CD14-positive monocyte (primary cell): ENCODE measurements at places on chromosomes 16 and 17.

DNA sequence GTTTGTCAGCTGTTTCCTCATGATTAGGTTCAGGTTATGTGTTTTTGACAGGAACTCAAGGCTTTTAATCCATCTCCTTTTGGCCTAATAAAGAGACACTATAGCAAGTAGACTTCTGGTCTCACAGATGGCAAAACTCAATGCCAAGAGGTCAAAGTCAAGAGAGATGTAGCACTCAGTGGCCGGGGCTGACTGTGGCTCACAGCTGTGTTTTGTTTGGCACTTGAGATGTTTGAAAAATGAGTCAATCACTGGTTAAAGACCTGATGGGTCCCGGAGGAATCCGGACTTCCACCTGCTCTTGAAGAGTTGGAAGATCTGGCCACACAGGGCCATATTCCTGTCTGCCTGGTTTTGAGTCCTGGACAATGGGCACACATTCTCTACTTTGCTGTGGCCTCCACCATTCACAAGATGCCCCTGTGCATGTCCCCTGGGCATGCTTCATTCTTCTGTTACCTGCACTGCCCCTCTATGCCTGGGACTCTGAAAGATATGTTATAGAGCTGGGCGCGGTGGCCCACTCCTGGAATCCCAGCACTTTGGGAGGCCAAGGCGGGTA, 210.3 kb downstream of the SNX29 start:
- DNase-seq, result no peak

DNA sequence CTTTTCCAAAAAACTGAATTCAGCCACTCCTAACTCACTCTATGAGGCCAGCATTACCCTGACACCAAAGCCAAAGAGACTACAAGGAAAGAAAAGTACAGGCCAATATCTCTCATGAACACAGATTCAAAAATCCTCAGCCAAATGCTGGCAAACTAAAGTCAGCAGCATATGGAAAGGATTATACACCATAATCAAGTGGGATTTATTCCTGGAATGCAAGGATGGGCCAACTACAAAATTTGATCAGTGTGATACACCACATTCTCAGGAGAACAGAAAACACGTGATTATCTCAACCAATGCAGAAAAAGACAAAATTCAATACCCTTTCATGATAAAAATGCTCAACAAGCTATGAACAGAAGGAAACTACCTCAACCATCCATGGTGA, 7.7 kb upstream of the AATK start:
- DNase-seq, result no peak

- DNase-seq, result no peak
These were observed 205.2 kb upstream of the NLRP1 start for GRCh38 chr17:5789528-5789927.

GRCh38 chr16:87382023-87382785, 1.4 kb downstream of the FBXO31 start:
- no peak for DNase-seq

DNA sequence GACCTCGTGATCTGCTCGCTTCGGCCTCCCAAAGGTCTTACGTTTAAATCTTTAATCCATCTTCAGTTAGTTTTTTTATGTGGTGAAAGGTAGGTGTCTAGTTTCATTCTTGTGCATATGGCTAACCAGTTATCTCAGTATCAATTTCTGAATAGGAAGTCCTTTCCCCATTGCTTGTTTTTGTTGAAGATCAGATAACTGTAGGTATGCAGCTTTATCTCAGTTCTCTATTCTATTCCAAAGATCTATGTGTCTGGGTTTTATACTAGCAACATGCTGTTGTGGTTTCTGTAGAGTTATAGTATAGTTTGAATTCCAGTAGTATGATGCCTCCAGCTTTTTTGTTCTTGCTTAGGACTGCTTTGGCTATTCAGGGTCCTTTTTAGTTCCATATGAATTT, 65.2 kb downstream of the TNFRSF13B start:
- DNase-seq, result no peak

DNA sequence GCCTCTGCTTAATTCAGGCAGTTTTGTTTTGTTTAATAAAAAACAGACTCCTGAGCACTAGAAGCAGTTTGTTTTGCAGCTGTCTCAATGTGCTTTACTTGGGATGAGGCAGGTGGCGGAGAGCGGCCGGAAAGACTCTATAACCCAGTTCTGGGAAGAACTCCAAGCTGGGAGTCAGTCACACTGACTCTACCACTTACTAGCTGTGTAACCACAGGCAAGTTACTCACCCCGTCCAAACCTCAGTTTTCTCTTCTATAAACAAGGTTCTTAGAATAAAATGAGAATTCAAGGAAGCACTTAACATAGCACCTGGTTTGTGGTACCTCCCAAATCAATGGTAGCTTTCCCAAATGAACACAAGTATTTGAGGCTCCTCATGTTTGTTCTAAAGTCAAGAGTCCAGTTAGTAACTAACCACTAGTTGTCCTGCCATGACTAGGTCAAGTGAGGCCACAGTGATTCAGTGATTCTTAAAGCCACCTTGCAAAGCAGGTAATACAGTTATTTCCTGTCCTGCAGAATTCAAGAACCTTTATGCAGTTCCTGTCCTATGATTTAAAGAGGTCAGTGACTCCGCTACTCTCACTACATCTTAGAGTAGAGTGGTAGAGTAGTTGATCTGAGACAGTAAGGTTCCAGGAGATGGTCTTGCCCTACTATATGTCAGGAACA, 2.7 kb downstream of the TXNDC17 start:
- no peak for DNase-seq

DNA sequence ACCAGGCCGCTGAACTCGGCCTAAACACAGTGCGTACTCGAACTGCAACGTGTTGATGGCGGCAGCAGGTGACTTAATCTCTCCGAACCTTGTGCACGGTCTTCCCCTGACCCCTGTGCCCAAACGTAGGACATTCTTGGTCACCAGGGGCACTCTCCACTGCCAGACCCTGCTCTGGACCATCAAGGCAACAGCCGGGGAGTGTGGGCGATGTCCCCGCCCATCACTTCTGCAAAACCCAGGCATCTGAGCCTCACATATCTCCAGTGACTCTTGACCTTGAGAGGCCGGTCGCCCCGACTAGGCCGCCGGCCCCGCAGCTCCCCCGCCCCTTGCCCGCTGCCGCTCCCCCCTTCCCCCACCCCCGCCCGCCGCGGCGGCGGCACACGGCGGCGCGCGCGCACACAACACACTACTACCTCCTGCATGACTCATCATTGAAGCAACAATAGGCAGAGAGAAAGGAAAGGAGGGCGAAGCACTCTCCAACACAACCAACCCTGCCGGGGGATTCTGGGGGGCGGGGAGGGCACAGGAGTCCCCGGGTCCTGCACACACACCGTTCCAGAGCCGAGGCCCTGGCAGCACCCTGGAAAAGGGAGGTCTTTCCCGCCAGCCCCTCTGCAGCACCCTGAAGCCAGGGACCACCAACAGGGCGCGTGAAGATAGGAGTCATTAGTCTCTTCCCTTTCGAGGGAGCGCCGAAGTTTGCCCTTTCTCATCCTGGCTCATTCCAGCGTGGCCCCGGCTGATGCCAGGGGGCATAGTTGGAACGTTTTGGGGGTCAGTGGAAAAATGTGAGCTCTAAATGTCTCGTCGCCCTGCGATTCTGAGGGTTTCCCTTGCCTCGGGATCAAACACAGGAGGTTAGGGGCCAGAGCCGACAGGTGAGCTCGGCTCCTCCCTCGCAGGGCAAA, 1.9 kb downstream of the MNT start:
- DNase-seq, result peak; percentile 81

DNA sequence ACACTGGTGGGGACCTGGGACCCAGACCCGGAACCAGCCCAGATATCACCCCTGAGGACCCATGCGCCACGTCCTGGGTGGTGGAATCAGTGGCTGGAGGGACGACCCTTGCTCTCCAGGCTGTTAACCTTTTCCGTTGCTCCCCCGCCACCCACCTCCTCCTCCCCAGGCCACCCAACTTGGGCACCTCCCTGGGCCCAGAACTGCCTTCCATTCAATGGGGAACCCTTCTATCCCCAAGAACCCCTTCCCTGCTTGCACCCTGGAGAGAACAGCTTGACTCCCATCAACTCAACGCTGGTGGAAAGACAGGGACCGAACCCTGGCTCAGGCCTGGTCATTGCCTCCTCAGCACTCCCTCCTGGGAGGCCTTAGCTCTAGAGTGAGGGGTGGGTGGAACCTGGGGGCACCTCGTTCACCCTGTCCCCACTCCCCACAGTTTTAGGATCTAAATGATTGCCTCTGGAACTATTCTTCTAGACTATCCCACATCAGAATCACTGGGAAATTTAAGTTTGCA, 5.7 kb upstream of the IL32 start:
- no peak for DNase-seq

DNA sequence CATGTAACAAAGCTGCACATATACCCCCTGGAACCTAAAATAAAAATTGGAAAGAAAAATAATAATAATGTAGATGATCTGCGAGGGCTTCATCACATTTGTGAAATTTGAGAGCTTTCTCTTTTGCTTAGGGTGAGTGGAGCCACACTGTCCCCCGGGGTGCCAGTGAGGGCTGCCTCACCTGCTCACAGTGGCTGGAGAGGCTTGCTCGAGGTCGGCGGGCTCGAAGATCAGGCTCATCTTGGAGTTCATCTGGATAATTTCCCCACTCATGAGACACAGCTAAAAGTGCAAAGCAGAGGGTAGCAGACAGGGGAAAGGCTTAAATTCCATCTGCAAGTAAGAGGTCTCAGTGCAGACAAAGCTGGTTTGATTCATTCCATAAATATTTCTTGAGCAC, 123.8 kb downstream of the DNAH3 start:
- DNase-seq, result no peak

DNA sequence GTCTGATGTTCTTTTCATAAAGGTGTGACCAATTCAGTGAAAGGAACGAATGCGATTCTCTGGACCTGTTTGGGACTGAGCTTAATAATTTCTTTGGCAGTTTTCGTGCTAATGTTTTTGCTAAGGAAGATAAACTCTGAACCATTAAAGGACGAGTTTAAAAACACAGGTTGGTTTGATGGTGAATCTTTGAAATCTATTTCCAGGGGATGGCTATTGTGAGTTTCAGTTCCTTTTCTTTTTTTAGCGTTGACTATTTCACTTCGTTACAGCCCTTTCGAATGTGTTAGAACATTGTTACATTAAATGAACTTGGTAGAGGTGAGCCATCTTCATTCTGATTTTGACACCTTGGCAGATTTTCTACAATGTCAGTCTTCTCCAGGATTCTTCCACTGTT, 1.2 kb downstream of the TNFRSF17 start:
- DNase-seq, result no peak

DNA sequence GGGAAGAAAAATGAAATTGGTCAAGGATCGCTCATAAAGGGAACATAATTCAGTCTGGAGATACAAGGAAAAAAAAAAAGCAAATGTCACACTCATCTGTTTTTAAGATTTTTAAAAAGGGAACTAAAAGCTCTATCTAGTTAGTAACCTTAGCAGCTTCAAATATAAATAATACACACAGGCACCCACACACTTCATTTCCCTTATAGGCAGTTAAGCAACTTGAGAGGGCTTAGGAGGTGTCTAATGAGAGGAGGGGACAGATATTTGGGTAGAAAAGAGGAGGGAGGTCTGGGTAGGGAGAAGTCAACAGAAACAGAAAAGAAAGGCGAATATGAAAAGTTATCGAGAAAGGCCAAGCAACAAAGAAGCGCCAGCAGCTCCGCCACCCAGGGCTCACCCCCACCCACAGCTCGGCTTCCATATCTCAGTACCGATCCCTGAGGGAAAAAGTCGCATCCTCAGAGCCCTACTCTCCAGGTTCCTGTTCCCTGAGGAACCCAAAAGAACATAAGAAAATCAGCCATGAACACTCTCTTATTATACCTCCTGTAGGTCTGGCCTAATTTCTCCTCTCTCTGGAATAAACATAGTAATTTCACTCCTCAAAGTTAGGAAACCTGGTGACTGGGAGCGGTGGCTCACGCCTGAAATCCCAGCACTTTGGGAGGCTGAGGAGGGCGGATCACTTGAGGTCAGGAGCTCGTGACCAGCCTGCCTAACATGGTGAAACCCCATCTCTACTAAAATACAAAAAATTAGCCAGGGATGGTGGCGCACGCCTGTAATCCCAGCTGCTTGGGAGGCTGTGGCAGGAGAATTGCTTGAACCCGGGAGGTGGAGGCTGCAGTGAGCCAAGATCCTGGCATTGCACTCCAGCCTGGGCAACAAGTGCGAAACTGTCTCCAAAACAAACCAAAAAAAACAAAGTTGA, 69.6 kb upstream of the RCVRN start:
- peak; percentile 42 for DNase-seq

GRCh38 chr16:11556945-11557720, 29.6 kb downstream of the LITAF start:
- DNase-seq, result no peak

DNA sequence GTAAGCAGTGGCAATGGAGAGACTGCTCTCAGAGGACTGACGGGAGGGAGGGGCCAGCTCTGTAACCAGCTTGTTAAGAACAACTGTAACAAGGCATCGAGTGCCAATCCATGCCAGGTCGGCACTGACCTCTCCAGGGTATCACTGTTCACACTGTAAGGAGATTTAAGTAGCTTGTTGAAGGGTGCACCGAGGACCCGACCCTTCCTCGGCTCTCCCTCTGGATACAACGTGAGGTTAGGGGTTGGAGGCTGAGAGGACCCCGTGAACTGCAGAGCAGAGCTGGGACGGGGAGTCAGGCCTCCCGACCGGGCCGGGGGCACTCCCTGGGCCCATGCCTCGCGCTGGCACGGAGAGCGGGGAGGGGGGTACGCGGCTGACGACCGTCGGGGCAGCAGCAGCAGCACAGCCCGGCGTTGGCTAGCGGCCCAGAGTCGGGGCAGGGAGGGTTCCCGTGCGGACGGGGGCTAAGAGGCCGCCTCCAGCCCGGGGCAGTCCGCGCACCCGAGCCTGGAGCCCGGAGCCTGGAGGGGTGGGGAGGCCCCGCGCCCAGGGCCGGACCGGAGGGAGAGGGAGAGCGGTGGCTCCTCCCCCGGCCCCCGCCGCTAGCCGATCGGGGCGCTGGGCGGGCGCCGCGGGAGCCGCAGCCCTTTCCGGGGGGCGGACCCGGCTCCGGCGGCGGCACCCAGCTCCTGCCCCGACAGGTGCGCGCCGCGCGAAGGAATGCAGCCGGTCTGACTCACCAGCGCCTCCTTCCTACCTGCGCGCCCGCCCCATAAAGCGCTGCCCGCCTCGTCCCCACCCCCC, at the start of gene ITGB4:
Gene ITGB4 (plus strand): TSS at position 804 of the 807 bp plus-strand sequence. CDS start 3,245 bp downstream, outside the sequence.
- DNase-seq, result no peak

DNA sequence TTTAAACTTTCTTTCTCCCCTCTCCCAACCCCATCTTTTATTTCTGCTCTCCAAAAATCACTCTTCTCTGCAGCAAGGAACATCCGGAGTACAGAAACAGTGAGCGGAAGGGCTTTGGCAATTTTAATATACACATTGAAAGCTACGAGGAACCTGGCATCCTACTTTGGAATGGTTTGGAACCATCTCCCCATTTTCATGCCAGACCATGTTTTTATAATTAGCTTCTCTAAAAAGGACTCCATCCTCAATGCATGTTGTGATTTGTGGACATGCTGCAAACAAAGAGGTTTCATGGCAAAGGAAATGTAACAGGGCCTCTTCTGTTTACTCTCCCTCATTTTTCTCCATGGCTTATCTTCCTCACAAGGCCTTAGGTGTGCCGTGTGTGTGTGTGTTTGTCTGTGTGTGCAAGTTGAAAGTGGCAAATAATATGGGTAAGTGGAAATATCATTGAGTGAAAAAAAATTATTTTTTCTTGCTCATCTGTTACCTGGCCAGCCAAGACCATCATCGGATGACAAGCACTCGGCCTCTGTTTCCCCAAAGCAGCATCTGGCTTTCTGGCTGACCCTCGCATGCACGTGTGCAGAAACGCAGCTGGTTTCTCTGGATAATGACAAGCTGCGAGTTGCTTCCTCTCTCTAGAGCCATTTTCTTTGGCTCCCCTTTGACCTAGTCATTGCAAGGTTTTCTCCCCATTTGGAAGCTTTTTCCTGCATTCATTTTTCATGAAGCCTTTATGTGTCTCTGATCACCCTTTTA, 585.0 kb downstream of the TMEM114 start:
- no peak for DNase-seq

GRCh38 chr17:72423718-72424117, 302.9 kb downstream of the SOX9 start:
- DNase-seq, result no peak
